ENCODE measurements at places on chromosomes 12 and 14. TPM values are rescaled to one million over a fixed set of nuclear protein-coding genes. Genes with fewer than 3 reads are reported as not detected.

- DNase-seq, result no peak
Observed at GRCh38 chr12:113180333-113180732, 4.9 kb downstream of the DDX54 start.

- peak; percentile 53 for DNase-seq
Observed at GRCh38 chr12:124680863-124681778, 113.7 kb upstream of the NCOR2 start.

- peak; percentile 62 for DNase-seq
Observed at GRCh38 chr12:48788854-48789775, at the start of gene ADCY6. Gene ADCY6, minus strand, starts transcription at chr12:48789089. Its CDS starts 5,655 bp downstream, at chr12:48783434.

- DNase-seq, result no peak
Observed at GRCh38 chr12:71799106-71799505, 40.5 kb upstream of the TBC1D15 start.

GRCh38 chr12:68028647-68029046 lies 39.4 kb downstream of the IFNG-AS1 start:
- DNase-seq, result no peak

GRCh38 chr12:4564818-4565217 lies 2.8 kb downstream of the DYRK4 start:
- DNase-seq, result no peak

DNA sequence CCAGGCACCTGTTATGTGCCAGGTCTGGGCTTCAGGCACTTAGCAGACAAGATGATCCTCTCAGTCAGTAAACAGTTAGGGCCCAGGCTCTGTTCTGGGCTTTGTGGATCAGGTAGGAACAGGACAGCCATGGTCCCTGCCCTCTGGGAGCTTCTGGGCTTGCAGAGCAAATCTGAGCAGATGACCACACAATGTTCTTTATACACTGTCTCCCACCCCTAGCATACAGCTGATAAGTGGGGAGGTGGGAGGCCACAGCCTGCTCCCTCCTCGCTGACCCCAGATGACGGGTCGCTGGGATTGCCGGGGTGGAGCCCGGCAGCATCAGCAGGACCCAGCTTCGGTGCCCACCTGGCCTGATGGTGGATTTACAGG lies 53.1 kb upstream of the RIN3 start:
- no peak for DNase-seq

Gene A2ML1
- total RNA-seq, result 0.32 TPM

GRCh38 chr14:50003213-50004021 lies 110.5 kb downstream of the ARF6 start:
- peak; percentile 61 for DNase-seq

DNA sequence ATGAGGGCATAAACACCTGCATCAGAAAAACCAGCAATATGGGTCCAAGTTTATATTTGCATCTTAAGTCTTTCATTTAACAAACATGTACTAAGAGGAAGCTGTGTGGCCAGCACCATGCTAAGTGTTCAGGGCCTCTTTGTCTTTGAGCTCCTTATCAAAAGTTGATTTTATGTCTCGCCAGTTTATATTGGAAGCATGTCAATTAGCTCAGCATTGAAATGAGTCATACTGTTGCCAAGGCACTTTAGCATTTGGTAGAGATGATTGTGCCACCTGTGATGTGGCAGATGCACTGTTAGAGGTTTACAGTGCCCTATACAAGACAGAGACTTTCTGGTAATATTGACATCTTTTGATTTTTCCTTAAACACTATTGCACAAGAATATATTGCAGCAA lies 68.5 kb downstream of the BHLHE41 start:
- no peak for DNase-seq

GRCh38 chr14:59318908-59319307 lies 130.4 kb downstream of the DAAM1 start:
- no peak for DNase-seq

DNA sequence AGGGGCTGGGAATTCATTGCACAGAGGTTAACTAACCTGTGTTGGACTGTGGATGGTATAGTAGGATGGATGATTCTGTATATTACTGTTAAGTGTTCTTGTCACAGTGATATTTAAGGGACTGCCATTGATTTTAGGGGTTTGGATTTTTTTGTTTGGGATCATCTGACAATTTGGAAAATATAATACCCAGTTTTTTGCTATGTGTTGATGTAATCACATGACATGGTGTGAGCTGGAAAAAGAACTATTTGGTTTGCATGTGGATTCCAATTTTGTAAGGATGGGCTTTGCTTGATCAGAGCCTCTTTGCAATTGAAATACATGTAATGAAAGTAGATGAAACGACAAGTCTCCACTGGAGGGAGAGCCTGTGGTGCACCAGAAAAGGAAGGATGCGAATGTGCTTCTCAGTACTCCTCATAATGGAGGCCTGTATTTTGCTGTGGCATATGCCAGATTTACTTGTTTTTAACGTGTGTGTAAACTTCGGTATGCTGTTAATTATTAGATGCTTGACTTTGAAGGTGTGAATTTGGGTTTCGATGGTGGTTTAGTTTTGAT lies 2.7 kb downstream of the DYRK2 start:
- peak; percentile 57 for DNase-seq

DNA sequence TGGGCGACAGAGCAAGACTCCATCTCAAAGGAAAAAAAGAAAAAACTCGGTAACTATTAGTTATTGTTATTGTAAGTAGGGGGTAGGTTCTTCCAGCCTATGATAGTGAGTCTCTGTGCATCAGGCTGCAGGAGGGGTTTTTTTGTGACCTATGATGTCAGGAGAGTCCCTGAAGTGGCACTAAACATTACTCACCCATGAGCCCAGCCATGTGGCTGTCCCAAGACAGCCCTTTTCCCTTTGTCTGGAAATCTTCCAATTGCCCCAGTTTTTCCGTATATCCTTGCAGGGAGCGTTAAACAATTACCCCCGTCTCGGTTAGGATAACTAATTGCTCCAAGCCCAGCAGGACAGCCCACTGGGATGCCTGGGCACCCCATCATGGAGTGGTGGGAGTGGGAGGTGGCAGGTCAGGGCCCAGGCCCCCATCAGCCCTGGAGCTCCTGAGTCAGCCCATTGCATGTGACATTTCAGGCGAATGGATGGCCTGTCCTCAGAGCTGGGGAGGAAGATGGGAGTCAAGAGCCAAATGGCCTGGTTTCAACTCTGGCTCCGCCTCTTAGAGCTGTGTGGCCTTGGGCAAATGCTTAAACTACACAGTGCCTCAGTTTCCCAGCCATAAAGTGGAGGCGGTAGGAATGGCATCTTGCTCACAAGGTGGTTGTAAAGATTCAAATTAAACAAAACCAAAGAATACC lies 16.4 kb downstream of the PHETA1 start:
- peak; percentile 19 for DNase-seq

GRCh38 chr14:101844219-101844618 lies 82.7 kb downstream of the PPP2R5C start:
- DNase-seq, result no peak

DNA sequence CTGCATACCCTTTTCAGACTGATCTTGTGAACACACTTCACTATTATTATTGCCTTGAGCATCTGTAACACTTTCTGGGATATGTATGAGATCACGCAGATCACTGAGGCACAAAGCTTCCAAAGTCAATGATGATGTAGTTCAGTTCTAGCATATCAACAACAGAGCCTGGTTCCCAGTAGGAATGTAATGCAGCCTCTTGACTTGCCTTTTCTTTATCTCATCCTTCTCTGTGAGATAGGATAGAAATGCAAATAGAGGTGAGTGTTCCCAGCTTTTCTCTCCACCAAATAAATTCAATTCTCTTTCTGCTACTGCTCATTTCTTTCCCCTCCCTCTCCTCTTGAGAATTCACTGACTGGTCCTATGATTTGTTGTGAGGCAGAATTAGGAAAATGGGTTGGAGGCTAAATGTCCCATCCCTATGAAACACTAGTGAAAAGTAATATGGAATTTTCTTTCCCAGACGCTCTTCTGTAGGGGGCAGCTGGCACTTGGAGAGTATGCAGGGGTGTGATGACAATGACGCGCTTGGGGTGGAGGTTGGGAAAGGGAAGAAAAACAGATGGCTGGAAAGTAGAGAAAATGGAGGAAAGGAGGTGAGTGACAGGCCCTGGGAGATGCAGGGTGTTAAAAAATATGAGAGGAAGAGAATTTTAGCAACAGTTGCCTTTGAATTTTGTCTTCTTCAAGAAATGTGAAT lies 96.0 kb upstream of the TMTC1 start:
- DNase-seq, result no peak

Gene BICDL1
- total RNA-seq, result 7.7 TPM

- no peak for DNase-seq
Observed at GRCh38 chr12:109029411-109029810, 8.5 kb upstream of the SVOP start.

GRCh38 chr12:118377021-118377883 lies 897 bp downstream of the SUDS3 start:
- no peak for DNase-seq

GRCh38 chr14:100674897-100675619 lies 51.6 kb upstream of the DLK1 start:
- no peak for DNase-seq

DNA sequence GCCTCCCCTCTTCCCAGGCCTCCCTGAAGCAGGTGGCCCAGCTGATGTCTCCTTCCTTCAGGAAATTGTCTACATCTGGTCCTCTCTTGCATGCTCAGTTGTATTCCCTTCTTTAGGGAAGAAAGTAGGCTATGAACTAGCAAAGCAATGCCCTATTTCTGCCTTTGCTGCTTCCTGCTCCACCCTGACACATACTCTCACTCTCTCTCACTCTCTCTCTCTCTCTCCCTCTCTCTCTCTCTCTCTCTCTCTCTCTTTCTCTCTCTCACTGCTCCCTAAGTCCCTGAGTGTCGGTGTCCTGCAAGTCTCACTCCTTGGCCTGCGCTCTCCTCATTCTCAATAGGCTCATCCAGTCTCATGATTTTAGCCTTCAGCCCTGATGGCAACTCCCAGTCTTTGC lies 19.4 kb upstream of the PARP11 start:
- DNase-seq, result no peak

- DNase-seq, result no peak
Observed at GRCh38 chr14:51836417-51836816, 24.0 kb upstream of the GNG2 start.

Gene TRHDE
- total RNA-seq, result not detected

DNA sequence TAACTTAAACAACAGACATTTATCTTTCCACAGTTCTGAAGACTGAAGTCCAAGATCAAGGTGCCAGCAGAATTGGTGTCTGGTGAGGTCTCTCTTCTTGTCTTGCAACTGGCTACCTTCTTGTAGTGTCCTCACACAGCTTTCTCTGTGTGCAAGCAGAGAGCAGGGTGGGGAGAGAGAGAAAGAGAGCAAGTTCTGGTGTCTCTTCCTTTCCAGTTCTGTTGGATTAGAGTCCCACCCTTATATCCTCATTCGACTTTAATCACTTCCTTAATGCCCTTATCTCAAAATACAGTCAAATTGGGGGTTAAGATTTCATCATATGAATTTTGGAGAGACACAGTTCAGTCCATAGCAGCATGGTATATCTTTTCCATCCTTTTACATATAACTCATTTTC lies 40.8 kb downstream of the DYRK2 start:
- DNase-seq, result no peak

Gene KRT83
- total RNA-seq, result not detected

- no peak for DNase-seq
Observed at GRCh38 chr12:89731614-89732013, 23.0 kb upstream of the ATP2B1 start.

- DNase-seq, result no peak
Observed at GRCh38 chr12:103596981-103597380, 9.9 kb downstream of the STAB2 start.

DNA sequence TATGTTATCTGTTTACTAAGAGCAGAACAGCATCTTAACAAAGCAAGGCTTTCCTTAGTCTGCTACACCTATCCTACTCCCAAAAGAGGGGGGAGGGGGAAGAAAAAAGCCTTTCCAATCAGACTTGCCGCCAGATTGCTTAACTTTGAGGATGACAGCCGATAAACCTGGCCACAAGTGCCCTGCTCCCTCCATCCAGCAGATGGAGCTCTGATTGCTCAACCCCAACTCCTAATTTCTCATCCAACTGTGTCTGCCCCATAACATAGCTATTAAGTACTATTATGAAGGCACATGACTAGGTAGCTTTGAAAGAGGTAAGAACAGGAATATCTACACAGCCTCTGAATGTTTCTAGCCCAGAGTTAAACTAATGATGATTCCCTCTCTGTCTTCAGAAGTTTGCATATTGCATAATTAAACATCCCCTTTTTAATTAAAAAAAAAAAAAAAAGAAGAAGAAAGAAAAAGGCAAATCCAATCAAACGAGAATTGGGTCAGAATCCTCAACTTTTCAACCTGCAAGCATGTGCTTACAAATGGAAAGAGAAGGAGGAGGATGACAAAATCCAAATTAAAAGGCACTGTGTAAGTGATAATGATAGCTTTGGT lies 247.4 kb downstream of the GALC start:
- DNase-seq, result peak; percentile 73

Gene INHBE
- total RNA-seq, result 0.34 TPM

Gene CABP1
- total RNA-seq, result 1.2 TPM

GRCh38 chr14:49769171-49769570 lies 1.2 kb downstream of the KLHDC2 start:
- no peak for DNase-seq

DNA sequence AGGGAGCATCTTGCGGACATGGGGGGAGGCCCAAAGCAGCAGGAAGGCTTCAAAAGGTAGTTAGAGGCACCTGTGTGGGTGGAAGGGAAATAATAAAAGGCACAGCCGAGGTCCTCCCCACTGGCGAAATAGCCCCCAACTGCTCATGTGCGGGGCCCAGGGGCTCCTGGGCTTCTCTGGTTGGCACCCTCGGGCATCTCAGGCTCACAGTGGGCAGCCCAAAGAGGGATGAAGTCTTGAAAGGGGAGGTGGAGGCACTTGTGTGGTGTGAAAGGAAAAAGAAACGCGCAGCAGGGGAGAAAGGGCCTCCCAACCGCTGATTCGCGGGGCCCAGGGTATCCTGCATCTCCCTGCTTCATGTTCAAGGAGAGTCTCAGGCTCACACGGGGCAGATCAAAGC lies 579.4 kb downstream of the ALG10 start:
- no peak for DNase-seq

Gene CCDC175
- not detected for total RNA-seq

DNA sequence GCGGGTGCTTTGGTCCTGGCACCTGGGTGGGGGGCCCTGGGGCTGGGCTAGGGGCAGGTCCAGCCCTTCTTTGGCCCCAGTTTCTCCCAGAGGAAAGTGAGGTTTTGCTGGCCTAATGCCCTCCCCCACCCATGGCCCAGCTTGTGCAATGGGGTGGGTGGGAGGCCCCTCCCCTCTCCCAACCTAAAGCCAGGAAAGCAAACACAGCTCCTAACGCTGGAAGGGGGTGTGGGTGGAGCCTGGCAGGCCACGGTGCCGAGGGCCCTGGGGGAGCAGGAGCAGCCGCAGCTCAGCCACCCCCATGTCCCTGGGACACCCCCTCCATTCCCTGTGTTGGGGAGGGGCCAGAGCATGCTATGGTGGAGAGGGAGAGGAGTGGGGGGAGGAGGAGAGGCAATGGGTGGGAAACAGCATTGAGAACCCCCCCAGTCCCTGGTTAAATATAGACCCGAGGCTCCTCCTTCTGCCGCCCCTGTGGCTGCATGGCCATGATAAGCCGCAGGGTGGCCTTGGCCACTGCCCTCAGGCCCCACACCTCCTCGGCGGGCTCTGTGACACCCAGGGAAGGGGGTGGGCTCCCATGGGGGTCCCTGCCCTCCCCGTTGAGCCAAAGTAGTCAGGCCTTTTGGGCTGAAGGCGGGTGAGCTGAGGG lies 4.7 kb downstream of the EXOC3L4 start:
- no peak for DNase-seq

Gene KRT2
- not detected for total RNA-seq
